Ascending aorta (tissue), 2 donors: ENCODE measurements at places on chromosomes 6 and 20.

DNA sequence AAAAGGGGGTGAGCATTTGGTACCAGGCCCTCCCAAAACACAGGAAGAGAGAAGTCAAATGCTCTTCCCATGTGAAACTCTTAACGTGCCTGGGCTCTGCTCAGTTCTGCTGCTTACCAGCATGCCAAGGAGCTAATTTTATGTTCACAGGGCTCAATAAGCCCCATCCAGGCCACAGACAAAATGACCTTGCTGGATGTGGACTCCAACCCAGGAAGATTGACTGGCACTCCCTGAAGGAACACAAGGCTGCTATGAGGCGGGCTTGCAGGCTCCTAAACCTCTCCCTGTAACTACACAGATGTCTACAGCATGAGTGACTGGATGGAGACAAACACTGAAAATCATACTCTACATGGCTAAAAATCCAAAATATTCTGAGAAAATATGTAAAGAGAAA, 50.6 kb downstream of the CHD6 start:
- DNase-seq, result no peak

- DNase-seq, result no peak
Measured at GRCh38 chr6:15090145-15090579, 155.7 kb upstream of the JARID2 start.

DNA sequence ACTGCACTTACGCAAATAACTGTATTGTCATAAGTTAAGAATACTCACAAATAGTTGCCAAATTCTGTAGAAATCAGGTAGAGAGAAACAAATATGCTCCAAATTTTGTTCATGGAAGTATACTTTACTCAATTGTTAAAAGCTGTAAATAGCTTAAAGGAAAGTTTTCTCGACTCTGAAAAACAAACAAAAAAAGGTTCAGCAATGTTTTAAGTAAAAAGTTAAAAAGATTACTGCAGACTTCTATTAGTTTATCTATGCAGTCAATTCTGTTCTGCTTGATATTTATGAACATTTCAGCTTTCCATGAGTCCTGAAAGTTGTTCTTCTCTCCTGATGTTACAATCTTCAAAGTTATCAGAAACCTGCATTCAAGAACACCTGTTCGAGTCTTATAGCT, 37.5 kb upstream of the FAM8A1 start:
- DNase-seq, result no peak

- DNase-seq, result no peak
Measured at GRCh38 chr20:64154590-64155257, 9.5 kb upstream of the MYT1 start.

DNA sequence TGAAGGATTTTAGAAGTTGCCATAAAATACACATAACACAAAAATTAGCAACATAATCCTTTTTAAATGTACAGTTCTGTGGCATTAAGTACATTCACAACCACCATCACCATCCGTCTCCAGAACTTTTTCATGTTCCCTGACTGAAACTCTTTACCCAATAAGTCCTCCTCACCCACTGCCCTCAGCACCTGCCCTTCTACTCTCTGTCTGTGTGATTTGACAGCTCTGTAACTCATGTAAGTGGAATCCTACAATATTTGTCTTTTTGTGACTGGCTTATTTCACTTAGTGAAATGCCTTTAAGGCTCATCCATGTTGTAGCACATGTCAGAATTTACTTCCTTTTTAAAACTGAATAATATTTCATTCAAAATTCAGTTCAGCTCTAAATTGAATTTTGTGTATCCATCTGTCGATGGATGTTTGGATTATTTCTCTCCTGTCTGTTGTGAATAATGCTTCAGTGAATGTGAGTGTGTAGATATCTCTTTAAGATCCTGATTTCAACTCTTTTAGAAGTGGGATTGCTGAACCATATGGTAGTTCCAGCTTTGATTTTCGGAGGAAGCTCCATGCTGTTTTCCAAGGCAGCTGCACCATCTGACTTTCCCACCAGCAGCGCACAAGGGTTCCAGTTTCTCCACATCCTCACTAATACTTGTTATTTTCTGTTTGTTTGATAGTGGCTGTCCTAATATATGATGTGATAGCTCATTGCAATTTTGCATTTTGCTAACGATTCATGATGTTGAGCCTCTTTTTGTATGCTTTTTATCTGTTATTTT, 4.2 kb downstream of the ENTPD6 start:
- DNase-seq, result no peak

- DNase-seq, result no peak
Measured at GRCh38 chr6:25363427-25363826, 84.3 kb downstream of the CARMIL1 start.

DNA sequence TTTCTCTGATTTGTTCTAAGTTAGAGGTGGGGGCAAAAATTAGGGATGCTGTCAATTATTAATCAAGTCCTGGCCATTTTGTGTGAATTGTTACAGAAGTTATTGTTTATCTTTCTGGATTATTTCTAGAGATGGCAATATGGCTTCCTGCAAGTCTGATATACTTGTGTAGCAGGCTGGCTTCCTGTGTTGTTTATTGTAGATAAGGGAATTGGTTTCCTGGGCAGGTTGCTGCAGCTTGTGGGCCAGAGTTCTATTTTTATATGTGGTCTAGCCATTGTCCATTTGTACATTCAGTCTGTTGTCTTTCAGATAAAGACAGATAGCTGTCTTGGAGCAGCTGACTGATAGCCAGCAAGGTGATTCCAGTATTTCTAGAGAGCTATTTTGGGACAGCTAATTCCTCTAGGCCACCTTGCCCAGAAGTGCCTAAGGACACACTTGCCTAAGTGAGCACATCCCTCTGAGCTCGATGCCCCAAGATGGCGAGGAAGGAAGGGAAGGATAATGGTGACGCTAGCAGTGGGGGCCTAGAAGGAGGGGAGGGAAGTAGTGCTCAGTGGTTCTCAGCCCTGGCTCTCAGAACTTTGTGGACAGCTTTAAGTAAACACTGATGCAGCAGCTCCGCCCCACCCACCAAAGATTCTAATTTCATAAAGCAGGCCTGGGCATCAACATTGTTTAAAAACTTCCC, 25.5 kb downstream of the DDO start:
- DNase-seq, result no peak

GRCh38 chr6:132865364-132865763, 51.0 kb downstream of the RPS12 start:
- DNase-seq, result no peak

DNA sequence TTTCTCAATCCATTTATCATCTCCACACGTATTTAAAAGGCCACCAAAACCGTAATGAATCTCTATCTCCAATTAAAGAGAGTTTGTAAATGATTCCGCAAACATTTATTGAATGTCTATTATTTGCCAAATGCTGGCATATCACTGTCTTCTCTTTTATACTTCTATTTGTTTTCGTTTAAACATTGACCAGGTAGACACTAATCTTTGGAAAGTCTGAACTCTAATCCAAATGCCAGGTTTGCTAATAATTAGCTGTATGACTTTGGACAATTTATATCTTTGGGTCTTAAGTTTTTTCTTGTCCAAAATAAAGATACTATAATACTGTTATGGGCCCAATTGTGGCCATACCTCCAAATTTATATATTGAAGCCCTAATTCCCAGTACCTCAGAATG, 299.2 kb upstream of the TBX18 start:
- no peak for DNase-seq

- no peak for DNase-seq
Measured at GRCh38 chr6:100307561-100307960, 157.2 kb downstream of the SIM1 start.

DNA sequence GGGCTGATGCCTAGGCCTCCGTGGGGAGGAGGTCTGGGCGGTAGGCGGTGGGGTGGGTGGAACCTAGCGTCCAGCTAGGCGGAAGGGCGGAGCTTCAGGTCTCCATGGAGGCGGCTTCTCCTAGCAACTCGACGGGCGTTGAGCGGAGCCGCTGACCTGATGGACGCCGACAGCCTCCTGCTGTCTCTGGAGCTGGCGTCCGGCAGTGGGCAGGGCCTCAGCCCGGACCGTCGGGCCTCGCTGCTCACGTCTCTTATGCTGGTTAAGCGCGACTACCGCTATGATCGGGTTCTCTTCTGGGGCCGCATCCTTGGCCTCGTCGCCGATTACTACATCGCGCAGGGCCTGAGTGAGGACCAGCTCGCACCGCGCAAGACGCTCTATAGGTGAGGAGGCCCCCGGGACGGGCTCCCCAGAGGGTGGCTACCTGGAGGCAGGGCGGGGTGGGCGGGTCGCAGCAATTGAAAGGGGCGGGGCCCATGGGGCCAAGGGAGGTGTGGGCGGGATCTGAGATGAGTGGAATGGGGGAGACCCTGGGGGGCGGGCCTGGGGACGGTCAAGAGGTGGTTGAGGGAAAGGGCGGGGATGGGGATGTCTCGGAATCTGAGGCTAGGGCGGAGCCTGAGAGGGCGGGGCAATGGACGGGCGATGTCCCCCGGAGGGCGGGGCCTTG, at the start of gene RSPH9:
Gene RSPH9 (plus strand): TSS at position 97 of the 673 bp plus-strand sequence. CDS start 63 bp downstream, at position 160.
- peak; percentile 71 for DNase-seq

GRCh38 chr6:104428184-104428583, 431.5 kb downstream of the HACE1 start:
- no peak for DNase-seq

DNA sequence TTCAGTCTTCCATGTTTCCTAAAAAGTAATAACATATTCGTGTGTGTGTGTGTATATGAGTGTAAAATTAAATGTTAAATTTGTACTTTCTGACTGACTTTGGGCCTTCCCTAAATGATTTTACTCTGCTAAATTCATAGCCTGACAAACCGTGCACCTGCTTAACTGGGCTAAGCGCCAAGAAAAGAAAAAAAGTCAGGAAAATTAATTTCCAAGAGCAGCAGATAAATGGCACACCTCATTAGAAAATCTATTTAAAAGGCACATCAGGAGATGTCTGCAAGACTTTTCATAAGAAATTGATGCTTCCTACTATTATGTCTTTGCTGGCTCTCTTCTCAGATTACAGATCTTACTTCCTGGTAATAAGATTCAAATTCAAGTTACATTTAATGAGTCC, 72.4 kb downstream of the TRDN start:
- no peak for DNase-seq

- no peak for DNase-seq
Measured at GRCh38 chr6:98986071-98986615, 38.4 kb upstream of the FBXL4 start.

- no peak for DNase-seq
Measured at GRCh38 chr6:20563377-20563776, 29.1 kb downstream of the CDKAL1 start.

DNA sequence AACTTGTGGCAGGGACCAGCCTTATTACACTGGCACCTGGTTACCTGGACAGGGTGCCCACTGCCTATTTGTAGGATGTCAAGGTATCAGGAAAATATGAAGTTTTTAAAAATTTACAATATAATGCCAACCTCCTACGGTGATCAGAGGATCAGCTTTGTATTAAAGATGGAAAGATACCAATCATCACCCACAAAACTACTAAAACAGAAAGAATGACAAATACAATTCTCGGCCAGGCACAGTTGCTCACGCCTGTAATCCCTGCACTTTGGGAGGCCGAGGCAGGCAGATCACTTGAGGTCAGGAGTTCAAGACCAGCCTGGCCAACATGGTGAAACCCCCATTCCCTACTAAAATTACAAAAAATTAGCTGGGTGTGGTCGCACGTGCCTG, 18.4 kb upstream of the PRND start:
- no peak for DNase-seq

DNA sequence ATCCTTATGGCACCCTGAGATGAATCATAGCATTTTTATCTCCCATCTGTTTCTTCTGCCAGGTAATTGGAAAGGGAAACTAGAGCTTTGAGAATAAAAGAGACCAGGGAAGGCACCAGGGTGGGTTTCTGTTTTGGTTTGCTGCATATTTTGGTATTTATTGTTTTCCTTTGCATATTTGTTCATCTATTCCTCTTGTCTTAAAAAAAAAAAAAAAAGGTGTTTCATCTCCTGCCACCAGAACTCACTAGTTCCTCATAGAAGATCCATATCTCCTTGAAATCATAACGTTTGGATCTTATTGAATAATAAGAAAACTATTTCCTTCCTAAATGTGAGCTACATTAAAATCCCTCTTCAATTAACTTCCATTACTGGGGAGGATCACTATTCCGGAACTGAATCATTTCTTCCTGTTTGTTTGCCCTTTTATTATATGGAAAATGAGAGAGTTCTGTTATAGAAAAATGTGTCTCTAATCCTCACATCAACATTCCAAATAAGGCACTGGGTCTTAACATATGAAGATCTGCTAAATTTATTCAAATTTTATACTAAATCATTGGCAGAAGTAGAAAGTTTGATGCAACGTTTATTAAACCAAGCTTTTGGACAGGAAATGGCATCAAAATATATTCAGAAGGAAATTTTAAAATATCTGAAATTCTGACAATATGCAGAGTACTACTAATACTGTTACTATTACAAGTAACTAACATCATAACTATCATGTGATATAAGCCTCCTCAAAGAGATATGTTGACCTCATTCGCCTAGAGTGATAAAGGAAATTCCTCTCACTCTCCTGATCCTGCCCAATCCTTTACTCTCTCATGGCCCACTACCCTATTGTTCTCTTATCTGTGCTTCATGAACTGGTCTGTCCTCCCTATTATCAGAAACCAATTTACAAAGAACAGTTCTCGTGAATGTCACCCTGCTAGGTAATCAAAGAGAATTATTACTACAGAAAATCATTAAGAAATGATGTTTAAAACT, 229.4 kb upstream of the RSPO3 start:
- no peak for DNase-seq

DNA sequence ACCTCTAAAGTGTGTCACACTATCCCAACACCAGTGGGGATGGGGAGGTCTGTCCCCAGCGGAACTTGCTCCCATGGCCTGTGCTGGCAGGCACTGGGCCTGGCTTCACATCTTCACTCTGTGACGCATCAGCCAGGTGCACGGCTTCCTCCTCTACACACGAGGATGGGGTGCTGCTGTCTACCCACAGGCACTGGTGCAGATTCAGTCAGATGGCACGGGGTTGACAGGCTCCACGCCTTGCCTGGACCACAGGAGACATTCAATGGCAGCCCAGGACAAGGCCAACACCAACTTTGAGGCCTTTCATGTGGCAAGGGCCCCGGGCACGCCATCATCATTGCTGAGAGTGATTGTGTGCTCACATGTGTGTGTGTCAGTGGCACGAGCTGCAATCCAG, 92.4 kb downstream of the TMEM242 start:
- DNase-seq, result peak; percentile 38

GRCh38 chr6:143427109-143427817, 23.2 kb downstream of the ADAT2 start:
- DNase-seq, result no peak
